ENCODE measurements at places on chromosomes 1 and 21.

DNA sequence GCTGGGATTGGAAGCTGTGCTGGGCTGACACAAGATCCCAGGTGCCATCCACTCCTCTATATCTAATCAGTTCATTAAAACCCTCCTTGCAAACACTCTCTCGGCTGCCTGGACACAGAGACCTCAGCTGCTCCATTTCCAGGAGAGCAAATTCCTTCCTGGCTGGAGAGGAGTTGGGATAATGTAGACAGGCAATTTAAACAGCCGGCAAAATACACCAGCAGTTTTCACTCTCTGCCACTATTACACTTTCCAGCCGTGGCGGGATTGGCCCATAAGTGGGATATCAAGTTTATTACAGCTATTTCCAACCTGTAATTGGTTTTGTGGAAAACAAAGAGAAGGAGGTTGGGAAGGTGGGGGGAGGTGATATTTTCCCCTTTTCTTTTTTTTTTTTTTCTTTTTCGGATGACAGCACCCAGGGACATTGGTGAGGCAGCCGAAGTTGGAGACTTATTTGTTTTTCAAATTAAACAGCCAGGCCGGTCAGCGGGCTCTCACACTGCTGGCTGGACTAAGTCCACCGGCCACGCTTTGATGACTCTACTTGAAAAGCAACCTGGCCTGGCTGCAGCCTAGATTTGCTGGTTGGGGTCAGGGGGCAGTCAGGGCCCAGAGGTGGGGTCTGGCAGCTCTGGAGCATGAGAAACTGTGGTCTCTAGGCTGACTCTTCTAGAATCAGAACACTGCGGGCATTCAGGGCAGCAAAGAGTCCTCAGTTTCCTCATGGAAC lies 177.4 kb downstream of the IGSF21 start:
- DNase-seq: no peak

GRCh38 chr1:238916828-238917227 lies 469.5 kb upstream of the CHRM3 start:
- no peak for DNase-seq

DNA sequence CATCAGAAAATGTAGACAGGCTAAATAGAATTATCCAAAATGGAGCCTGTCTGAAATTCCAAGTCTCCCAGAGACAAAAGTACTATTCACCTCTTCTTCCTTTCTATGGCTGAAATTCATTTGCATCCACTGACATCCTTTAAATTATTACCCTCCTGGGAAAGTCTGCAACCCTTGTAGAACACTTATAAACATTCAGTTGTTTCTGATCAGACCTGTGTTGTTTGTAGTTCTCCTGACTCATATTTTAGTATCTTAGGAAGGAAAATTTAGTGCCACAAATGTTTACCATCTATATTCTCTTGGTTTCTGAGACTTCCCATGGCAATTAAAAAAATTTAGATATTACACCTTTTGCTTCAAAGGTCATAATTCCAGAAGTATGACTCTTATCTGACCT lies 69.6 kb upstream of the C1orf105 start:
- no peak for DNase-seq

GRCh38 chr1:203046984-203047630 lies 20.8 kb downstream of the PPFIA4 start:
- peak; percentile 90 for DNase-seq

GRCh38 chr1:29237852-29238619 lies 1.7 kb downstream of the PTPRU start:
- DNase-seq: peak; percentile 54

DNA sequence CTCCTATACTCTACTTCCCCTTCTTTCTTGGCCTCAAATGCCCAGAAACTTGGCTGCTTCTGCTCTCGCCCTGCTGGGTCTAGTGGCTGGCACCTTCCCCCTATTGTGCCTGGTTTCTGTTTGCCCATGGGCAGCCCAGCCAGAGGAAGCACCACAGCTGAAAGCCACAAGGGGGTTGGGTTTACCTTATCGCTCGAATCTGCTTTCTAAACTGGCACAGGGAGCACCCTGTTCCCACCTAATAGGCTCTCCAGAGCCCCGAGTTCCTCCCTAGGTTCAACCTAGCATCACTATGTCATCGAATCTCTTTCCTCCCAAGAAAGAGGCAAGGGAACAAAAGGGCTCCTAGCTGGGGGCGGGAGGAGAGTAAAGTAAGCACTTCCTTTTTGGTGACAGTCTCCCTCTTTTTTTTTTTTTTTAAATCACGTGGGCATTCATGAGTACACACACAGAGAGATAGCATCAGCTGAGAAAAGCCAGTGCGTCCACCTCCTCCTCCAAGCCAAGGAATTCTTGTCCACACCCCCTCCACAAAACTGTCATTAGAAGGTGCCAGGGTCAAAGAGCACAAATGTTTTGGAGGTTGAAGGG lies 72.8 kb downstream of the PLEKHA6 start:
- no peak for DNase-seq

DNA sequence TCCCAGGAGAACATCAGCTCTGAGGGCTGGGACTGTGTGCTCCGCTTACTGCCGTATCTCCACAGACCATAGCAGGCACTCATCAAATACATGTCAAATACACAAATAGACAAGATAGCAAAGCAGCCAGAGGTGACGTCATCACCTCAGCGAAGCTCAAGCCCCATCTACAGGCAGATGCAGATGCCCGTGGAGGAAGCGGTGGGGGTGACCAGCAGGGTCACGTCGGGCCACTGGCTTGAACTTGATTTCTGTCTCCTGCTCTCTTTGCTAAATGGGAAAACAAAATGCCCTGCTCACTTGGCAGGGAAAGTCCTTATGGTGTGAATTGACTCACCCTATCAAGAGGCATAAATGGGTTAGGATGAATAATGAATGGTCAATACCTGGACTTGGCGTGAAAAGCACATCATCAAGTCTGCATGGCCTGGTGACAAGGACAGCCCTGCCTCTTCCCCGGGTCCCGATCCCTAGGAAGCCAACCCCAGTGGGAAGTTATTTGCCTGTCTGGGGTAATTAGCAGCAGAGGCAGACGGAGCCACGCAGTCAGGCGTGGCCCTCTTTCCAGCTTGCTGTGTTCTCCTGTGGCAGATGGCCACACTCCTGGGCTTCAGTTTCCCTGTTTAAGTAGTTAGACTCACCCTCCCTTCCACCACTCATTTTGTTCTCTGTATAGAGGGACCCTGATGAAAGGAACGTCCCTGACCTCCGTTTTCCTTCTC lies 536.0 kb downstream of the NPHP4 start:
- no peak for DNase-seq

GRCh38 chr1:201468844-201469644 lies at the start of gene PHLDA3:
Gene PHLDA3 (minus strand): TSS chr1:201469188. CDS start chr1:201468786, 402 bp downstream.
- DNase-seq: peak; percentile 96

GRCh38 chr1:44592208-44593145 lies 81.8 kb downstream of the TMEM53 start:
- no peak for DNase-seq

DNA sequence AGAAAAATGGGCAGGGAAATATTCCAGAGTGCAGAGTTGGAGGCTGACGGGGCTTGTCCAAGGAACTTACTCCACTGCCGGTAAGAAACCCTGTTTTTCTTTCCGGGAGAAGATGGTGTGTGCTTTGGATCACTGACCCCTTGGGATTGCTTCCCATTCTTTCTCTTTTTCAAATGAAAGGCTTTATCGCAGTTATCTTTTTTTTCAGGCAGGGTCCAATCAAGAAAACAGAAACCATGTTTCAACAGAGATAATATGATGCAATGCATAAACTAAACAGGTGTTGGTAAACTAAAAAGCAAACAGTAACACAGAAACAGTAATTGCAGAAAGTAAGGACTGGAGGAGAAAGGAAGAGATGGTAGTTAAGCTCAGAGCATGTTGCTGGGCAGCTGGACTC lies 145.1 kb downstream of the LYPLAL1 start:
- DNase-seq: no peak

GRCh38 chr1:56135864-56136147 lies 443.6 kb downstream of the PLPP3 start:
- DNase-seq: no peak

GRCh38 chr1:116288201-116288598 lies 84.8 kb upstream of the ATP1A1 start:
- DNase-seq: no peak

GRCh38 chr1:229015806-229016205 lies 255.1 kb upstream of the RAB4A start:
- no peak for DNase-seq

GRCh38 chr1:82464362-82465001 lies 663.7 kb downstream of the ADGRL2 start:
- no peak for DNase-seq

- no peak for DNase-seq
Observed at GRCh38 chr1:208162903-208163302, 81.3 kb downstream of the PLXNA2 start.

DNA sequence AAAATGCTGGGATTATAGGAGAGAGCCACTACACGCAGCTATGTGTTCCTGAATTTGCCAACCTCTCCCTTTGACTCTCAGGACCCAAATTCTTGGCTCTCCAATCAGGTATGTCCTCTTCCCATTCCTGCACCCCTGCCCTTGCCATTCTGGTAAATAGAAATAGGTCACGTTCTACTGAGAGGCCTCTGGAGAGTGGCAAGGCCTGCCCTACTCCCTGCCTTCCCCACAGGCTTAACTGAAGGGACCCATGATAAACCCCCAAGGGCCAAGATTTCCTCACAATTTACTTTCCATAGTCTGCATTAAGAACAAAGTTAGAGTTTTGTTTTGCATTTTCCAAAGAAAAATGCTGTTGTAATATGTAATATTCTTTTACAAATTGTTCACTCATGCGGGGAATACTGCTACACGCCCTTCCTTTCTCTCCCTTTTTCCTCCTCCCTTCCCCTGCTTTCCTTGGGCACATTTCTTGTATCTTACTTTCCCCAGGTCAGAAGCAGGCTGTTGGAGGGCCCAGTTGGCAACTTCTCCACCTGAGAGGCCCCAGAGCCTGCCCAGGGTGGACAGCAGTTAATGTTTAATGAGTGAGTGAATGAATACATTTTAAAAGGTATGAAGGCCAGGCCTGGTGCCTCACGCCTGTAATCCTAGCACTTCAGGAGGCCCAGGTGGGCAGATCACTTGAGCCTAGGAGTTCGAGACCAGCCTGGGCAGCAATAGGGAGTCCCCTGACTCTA lies 33.9 kb upstream of the PUM1 start:
- DNase-seq: no peak

GRCh38 chr1:209627732-209628196 lies 24.5 kb downstream of the LAMB3 start:
- DNase-seq: peak; percentile 88

GRCh38 chr21:42389449-42389835 lies 6.4 kb downstream of the TMPRSS3 start:
- DNase-seq: no peak

- DNase-seq: no peak
Observed at GRCh38 chr1:42618866-42619265, 39.4 kb upstream of the PPIH start.

DNA sequence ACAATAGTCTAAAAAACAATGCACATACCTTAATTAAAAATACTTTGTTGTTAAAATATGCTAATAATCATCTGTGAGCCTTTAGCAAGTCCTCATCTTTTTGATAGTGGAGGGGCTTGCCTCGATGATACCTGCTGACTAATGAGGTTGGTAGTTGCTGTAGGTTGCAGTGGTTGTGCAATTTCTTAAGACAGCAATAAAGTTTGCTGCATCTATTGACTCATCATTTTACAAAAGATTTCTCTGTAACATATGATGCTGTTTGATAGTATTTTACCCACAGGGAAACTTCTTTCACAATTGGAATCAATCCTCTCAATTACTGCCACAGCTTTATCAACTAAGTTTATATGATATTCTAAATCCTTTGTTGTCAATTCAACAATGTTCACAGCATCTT lies 7.6 kb downstream of the C1orf87 start:
- no peak for DNase-seq

DNA sequence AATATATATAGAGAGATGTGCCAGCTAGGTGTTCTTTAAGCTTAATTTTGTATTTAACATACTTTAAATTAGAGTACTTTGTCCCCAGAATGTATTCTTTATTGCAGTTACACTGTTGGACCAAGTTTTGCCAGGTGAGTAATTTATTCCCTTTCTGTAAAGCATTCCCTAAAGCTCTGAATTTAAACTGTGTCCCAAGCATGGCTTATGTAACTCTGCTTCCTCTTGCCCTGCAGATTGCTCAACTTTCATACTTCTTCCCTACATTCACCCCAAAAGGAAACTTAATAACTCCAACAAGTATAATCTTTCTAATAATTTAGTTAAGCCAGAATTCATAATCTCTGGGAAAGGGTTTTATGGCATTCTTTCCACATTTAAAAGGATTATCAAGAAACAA lies 5.6 kb downstream of the LYPLAL1 start:
- peak; percentile 43 for DNase-seq

GRCh38 chr1:65658122-65658521 lies 134.6 kb upstream of the PDE4B start:
- peak; percentile 4 for DNase-seq
